Sciatic nerve (tissue), 2 donors: ENCODE measurements at places on chromosomes 7 and 10. TPM values are rescaled to one million over a fixed set of nuclear protein-coding genes. Genes with fewer than 3 reads are reported as not detected.

ABCB4 gene
- 3.3 TPM for total RNA-seq

ZNF365 gene
- total RNA-seq: 0.18 TPM

CPA5 gene
- total RNA-seq: not detected

TLX1 gene
- total RNA-seq: not detected

LIPN gene
- 0.31 TPM for total RNA-seq

SHLD2 gene
- total RNA-seq: 25.8 TPM

TUBAL3 gene
- 0.18 TPM for total RNA-seq

CACNA2D1 gene
- 16.9 TPM for total RNA-seq

SMO gene
- 24.8 TPM for total RNA-seq

LUC7L2 gene
- total RNA-seq: 144 TPM

RBP3 gene
- total RNA-seq: not detected

NUDT13 gene
- 2.2 TPM for total RNA-seq

HMX2 gene
- total RNA-seq: not detected

ACSL5 gene
- 11.3 TPM for total RNA-seq

SYNPO2L gene
- not detected for total RNA-seq

SUGCT gene
- total RNA-seq: 7.2 TPM

TRIM74 gene
- total RNA-seq: 2.0 TPM

GIMAP4 gene
- total RNA-seq: 52.8 TPM

MOGAT3 gene
- not detected for total RNA-seq

ZNF853 gene
- total RNA-seq: 8.7 TPM

FKBP9 gene
- 150 TPM for total RNA-seq

NOS3 gene
- 26.6 TPM for total RNA-seq

TLL2 gene
- 1.2 TPM for total RNA-seq

NACAD gene
- total RNA-seq: 12.0 TPM

PKD2L1 gene
- total RNA-seq: not detected

GNGT1 gene
- total RNA-seq: not detected

OR2A42 gene
- 0.27 TPM for total RNA-seq

CUZD1 gene
- total RNA-seq: 0.80 TPM

HOXA5 gene
- 20.1 TPM for total RNA-seq
